CD14-positive monocyte (primary cell): ENCODE measurements at places on chromosomes 1 and 21. TPM values are rescaled to one million over a fixed set of nuclear protein-coding genes. Genes with fewer than 3 reads are reported as not detected.

GIPC2 gene
- not detected in 2 replicates for polyA plus RNA-seq

SHISAL2A gene
- polyA plus RNA-seq = 0.28 TPM

ARMH1 gene
- polyA plus RNA-seq = 15.8 TPM

PAPPA2 gene
- polyA plus RNA-seq = not detected

- DNase-seq = peak; percentile 65
These were observed 10.9 kb downstream of the ERRFI1 start for GRCh38 chr1:8015036-8015808.

GRCh38 chr1:207474210-207474609, 20.1 kb downstream of the CR2 start:
- no peak for DNase-seq

GRCh38 chr1:232570007-232570406, 59.9 kb downstream of the SIPA1L2 start:
- DNase-seq = no peak

GRCh38 chr1:226598455-226598849, 49.9 kb downstream of the STUM start:
- DNase-seq = no peak
